ENCODE measurements at places on chromosomes 13 and 19. TPM values are rescaled to one million over a fixed set of nuclear protein-coding genes. Genes with fewer than 3 reads are reported as not detected.

SMIM17 gene
- 2.3 TPM for polyA plus RNA-seq

TYROBP gene
- 13.5 TPM for polyA plus RNA-seq

NEK5 gene
- 4.9 TPM for polyA plus RNA-seq

ANGPTL8 gene
- 1.2 TPM for polyA plus RNA-seq

PSG3 gene
- not detected for polyA plus RNA-seq

FUT6 gene
- 16.0 TPM for polyA plus RNA-seq

TEX101 gene
- polyA plus RNA-seq, result not detected

LRRC4B gene
- 18.8 TPM for polyA plus RNA-seq

IQCN gene
- 13.6 TPM for polyA plus RNA-seq

CLIP3 gene
- polyA plus RNA-seq, result 47.0 TPM
